ENCODE measurements at places on chromosomes 2 and 18.

GRCh38 chr2:195450552-195451113 lies 206.4 kb upstream of the SLC39A10 start:
- no peak for DNase-seq

- DNase-seq: no peak
Observed at GRCh38 chr2:26455037-26455669, 22.8 kb downstream of the OTOF start.

- no peak for DNase-seq
Observed at GRCh38 chr2:111665551-111666116, 218.4 kb downstream of the ANAPC1 start.

- no peak for DNase-seq
Observed at GRCh38 chr2:125696560-125696959, 959.4 kb upstream of the GYPC start.

DNA sequence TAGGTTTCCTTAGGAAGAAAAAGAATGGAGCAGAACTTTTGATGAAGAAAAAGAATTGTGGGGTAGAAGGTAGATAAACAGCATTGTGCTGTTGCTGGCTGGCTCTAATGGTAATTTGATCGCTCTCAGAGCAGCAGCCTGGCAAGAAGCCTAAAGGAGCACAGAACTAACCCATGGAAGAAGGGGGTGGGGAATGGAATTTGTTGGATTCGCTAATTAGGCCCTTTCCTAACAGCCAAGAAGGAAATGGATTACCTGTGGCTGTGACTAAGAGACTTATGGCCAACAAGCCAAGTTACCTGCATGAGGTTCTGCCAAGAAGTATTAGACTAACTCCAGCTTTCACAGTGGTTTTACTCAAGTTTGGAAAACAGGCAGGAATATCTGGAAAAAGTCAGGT lies 210.6 kb downstream of the IKZF2 start:
- no peak for DNase-seq

- DNase-seq: no peak
Observed at GRCh38 chr2:37396890-37397565, 52.6 kb downstream of the QPCT start.

GRCh38 chr2:55224761-55225261 lies 7.3 kb downstream of the CLHC1 start:
- no peak for DNase-seq

- DNase-seq: no peak
Observed at GRCh38 chr2:203918839-203919238, 17.7 kb upstream of the ICOS start.

DNA sequence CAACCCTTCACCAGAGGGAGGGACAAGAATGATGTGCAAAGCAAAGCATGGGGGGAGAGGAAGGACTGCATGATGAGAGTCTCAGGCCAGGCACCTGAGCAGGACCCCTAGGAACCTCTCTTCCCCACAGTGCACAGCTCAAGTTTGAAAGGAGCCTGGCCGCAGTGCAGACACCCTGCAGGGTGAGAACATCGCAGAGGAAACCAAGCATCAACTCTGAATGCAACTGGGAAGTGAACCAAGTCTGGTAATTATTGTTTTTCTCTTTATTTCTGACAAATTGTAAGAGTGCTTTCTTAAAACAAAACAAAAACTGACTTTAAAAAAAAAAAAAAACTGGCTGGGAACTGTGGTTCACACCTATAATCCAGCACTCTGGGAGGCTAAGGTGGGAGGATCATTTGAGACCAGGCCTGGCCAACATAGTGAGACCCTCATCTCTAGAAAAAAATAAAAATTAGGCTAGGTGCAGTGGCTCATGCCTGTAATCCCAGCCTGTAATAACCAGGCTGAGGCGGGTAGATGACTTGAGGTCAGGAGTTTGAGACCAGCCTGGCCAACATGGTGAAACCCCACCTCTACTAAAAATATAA lies 15.3 kb downstream of the NPC1 start:
- DNase-seq: no peak

GRCh38 chr2:162025121-162025911 lies 48.7 kb downstream of the DPP4 start:
- DNase-seq: no peak

GRCh38 chr2:28219758-28220368 lies 172.8 kb upstream of the FOSL2 start:
- no peak for DNase-seq

- no peak for DNase-seq
Observed at GRCh38 chr2:128276878-128277675, 41.6 kb downstream of the HS6ST1 start.

DNA sequence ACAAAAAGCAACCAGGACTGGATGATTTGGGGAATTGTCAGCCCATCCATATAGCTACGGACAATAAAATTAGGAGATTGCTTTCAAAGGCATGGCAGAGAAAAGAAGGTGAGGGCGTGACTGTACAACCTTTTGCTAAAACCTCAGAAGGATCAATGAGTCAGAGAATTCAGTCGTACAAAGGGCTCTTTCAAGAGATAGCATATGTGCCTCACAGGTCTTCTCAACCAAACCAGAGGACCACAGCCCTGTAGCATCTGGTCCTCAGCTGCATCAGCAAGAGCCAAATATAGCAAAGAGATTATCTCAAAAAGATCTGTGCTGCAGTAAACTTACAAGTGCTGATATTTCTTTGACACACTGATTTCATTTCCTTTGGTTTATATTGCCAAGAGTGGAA lies 149.9 kb upstream of the RAB6C start:
- DNase-seq: no peak

- DNase-seq: no peak
Observed at GRCh38 chr2:189104934-189105333, 74.6 kb downstream of the COL5A2 start.

Data from RKO (cell line).